ENCODE measurements at places on chromosomes 4 and X.
A peak's percentile ranks its signal among the peaks of the same experiment; 100 is the strongest.

DNA sequence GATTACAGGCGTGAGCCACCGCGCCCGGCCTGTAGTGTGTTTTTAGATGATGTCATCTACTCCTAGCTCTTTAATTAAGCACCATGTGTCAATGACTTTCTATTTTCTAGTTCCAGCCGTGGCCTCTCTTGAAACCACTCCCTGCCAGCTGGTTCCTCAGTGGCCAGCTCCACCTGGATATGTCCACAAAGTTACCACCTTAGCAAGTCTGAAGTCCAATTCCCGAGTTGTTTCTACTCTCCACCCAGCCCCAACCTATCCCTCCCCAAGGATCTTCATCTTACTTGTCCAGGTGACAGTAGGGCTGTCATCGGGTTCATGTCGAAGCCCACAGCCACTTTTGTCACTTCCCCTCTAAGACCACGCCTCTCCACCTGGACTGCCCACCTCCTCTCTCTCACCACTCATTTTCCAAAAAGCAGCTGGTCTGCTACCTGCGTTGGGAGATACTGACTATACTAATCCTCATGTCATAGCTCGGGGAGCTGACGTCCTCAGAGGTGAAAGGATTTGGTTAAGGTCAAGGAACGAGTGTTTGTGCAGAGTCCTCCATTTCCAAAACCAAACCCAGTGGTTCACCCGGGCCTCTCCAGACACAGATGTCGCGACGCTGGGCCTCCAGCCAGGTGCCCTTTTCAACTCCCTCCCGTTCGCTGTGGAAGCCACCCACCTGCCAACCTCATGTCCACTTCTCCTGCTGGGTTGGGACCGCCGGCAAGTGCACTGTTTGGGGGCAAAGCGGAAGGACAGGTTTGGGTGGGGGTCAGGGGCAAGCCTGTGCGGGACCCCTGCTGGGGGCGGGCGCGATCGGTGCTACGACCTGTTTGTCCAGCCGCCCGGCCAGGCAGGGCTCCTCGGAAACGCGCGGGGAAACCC, 704 bp downstream of the FAM3A start:
- no peaks in the 10 kb centered on the region for H3K27me3 ChIP-seq
- H3K27ac ChIP-seq, result peak overlapping the region; percentile 41
- peak; percentile 26 for DNase-seq
- H3K4me1 ChIP-seq, result peaks cover 46% of the 10 kb centered on the region

- H3K27me3 ChIP-seq, result no peaks in the 10 kb centered on the region
- DNase-seq, result no peak
- H3K36me3 ChIP-seq, result no peaks in the 10 kb centered on the region
- no peaks in the 10 kb centered on the region for H3K4me1 ChIP-seq
- no peak overlapping the region for H3K27ac ChIP-seq
These were observed 55.6 kb downstream of the CYLC1 start for GRCh38 chrX:83916525-83916924.

GRCh38 chr4:54085284-54085683, 14.7 kb upstream of the GSX2 start:
- H3K27me3 ChIP-seq, result no peaks in the 10 kb centered on the region
- H3K4me3 ChIP-seq, result no peak overlapping the region
- H3K4me1 ChIP-seq, result no peaks in the 10 kb centered on the region
- H3K27ac ChIP-seq, result no peak overlapping the region

- H3K4me1 ChIP-seq, result no peaks in the 10 kb centered on the region
- H3K27me3 ChIP-seq, result no peaks in the 10 kb centered on the region
These were observed 118.2 kb upstream of the KIT start for GRCh38 chr4:54539500-54540029.

DNA sequence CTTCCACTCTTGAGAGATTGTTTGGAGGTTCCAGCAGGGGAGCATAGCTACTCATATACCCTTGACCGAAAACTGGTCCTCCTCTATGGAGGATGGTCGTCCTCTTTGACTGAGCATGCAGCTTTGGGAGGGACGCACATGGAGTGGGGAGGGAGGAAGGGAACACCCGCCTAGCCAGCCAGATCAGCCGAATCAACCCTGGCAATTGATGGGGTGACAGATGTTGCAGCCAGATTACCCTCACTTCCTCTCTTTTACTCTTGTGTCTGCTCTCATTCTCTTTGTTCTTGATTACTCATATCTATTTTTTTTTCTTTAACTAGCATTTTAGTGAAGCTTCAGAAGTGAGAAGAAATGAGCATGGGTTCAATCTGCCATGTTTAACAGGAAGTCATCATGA, 19.6 kb downstream of the MGST2 start:
- no peaks in the 10 kb centered on the region for H3K27me3 ChIP-seq
- no peaks in the 10 kb centered on the region for H3K4me1 ChIP-seq
- no peak overlapping the region for H3K27ac ChIP-seq
- H3K36me3 ChIP-seq, result no peaks in the 10 kb centered on the region
- no peak overlapping the region for H3K4me3 ChIP-seq

DNA sequence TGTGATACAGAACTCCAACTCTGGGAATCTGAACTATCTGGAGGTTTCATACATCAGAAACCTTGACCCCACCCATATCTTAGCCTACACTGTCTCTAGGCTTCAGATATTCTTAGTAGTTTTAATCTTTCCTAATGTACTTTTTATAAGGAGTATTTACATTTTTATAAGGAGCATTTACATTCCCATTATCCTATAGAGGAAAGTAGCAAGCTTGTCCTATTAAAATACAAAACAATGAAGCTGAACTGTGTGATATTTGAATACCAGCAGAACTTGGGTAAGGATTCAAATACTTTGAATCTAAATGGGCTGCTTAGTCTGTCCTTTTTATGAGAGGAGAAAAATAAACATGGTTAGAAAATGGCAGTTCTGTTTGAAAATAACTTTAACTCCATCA, 247.4 kb downstream of the FMR1NB start:
- no peaks in the 10 kb centered on the region for H3K27me3 ChIP-seq
- H3K36me3 ChIP-seq, result no peaks in the 10 kb centered on the region
- no peak for DNase-seq
- no peaks in the 10 kb centered on the region for H3K4me1 ChIP-seq
- no peak overlapping the region for H3K27ac ChIP-seq

DNA sequence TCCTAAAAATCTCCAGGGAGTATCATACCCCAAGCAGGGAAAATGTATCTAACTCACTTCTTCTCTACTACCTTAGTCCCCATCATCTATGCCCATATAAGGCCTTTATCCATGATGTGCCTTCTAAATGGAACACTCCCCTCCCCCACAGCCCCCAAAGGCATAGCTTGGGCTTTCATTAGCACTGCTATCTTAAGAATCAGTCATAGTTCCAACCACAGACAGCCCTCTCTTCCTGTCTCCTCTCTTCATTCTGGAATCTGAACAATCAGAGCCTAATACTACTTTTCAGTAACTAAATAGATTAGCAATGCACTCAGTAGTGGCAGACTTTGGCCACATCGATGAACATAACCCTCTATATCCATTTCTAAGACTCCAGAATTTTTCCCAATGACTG, 313.2 kb upstream of the DKK2 start:
- no peaks in the 10 kb centered on the region for H3K36me3 ChIP-seq
- no peak overlapping the region for H3K4me3 ChIP-seq
- H3K4me1 ChIP-seq, result no peaks in the 10 kb centered on the region
- no peak overlapping the region for H3K27ac ChIP-seq
- H3K27me3 ChIP-seq, result no peaks in the 10 kb centered on the region

GRCh38 chrX:42140320-42140719, 217.0 kb upstream of the CASK start:
- H3K27me3 ChIP-seq, result no peaks in the 10 kb centered on the region
- H3K4me3 ChIP-seq, result no peak overlapping the region
- H3K36me3 ChIP-seq, result no peaks in the 10 kb centered on the region
- no peak overlapping the region for H3K27ac ChIP-seq

- DNase-seq, result no peak
- H3K27me3 ChIP-seq, result peaks cover 49% of the 10 kb centered on the region
- peaks cover 45% of the 10 kb centered on the region for H3K4me1 ChIP-seq
- H3K4me3 ChIP-seq, result peak overlapping the region; percentile 41
- no peaks in the 10 kb centered on the region for H3K36me3 ChIP-seq
These were observed 2.1 kb upstream of the PCDH7 start for GRCh38 chr4:30718021-30718542.

DNA sequence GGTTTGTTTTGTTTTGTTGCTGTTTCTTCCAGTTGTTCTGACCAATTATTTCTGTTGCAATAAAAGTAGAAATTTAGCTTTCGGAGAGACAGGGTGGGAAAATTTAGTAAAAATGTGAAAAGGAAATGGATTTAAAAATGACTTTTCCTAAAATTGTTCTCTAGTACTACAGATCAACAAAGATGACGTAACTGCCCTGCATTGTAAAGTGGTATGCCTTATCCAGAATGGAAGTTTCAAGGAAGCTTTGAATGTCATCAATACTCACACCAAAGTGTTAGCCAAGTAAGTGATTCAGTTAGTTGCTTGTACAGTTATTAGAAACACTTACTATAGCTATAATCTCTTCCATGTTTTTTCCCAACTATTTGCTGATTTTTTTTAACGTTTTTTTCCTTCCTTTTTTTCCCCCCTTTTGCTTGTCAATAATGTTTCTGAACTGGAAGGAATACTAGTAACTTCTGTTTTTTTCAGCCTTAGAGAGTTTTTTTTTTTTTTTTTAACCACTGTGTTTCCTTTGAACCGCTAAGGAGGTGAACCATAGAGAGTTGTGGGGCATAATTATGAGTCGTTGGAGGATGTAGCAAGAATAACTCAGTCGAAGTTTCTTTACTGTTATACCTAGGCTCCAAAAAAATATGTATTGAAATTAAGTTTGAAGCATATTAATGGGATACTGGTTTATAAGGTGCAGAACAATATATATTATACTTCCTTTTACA, 2.2 kb downstream of the SRP72 start:
- no peak overlapping the region for H3K27ac ChIP-seq
- peaks cover 34% of the 10 kb centered on the region for H3K36me3 ChIP-seq
- H3K4me1 ChIP-seq, result peaks cover 23% of the 10 kb centered on the region
- no peak for DNase-seq

Data from CD4-positive, alpha-beta T cell (primary cell).